ENCODE measurements at places on chromosomes 3 and 15.

DNA sequence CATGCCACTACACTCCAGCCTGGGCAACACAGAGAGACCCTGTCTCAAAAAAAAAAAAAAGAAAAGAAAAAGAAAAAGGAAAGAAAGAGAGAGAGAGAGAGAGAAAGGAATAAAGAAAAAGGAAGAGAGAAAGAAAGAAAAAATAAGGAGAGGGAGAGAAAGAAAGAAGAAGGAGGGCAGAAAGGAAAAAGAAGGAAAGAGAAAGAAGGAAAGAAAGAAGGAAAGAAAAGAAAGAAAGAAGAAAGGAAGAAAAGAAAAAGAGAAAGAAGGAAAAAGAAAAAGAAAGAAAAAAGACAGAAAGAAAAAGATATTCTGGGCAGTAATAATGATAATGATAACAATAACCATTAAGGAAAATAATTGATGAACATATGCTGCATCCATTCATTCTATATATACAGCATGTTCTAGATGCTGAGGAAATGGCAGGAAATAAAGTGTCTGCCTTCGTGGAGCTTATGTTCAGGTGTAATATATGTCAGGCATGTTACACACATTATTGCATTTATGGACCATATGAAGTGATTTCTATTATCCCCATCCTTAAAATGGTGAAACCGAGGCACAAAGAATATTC lies 37.4 kb upstream of the MAGEF1 start:
- DNase-seq: no peak

DNA sequence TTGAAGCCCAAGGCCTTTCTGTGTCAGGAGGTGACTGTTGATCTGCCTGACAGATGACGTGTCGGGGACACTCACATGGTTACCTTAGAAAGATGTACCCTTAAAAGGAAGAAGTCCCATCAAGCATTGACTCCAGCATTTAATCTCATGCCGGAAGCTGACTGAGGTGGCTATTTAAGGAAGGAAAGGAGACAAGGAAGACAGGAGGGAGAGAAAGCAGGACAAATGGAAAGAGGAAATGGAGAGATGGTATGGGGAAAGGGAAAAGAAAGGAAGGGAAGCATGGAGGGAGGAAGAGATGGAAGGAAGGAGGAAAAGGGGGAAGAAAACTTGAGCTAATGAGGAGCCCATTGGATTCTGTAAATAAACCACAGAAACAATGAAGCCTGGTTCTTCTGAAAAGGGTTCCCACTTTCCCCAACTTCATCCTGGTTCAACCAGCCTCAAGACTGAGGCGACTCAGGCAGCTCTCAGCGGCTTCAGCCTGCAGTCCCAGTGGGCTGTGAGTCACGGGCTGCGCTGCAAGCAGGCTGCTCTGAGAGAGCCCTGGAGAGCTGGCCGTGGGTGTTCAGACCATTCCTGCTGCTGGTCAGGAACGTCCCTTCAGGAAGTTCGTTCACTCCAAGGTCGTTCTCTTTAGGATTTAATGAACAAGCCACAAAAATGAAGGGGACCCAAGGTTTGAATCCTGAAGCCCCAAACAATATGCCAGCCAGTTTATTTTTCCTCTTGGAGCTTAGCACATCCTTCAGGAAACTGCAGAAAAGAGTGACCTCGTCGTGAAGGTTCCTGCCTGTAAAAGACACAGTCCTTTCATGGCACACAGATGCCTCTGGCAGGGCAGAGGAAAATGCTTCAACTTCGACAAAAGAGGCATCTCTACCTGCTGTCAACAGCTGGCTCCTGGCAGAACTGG lies 69.6 kb upstream of the THBS1 start:
- no peak for DNase-seq

GRCh38 chr15:100114100-100114499 lies 227.7 kb downstream of the ADAMTS17 start:
- no peak for DNase-seq

- DNase-seq: no peak
These were observed 27.8 kb upstream of the FLNB start for GRCh38 chr3:57980416-57980815.

DNA sequence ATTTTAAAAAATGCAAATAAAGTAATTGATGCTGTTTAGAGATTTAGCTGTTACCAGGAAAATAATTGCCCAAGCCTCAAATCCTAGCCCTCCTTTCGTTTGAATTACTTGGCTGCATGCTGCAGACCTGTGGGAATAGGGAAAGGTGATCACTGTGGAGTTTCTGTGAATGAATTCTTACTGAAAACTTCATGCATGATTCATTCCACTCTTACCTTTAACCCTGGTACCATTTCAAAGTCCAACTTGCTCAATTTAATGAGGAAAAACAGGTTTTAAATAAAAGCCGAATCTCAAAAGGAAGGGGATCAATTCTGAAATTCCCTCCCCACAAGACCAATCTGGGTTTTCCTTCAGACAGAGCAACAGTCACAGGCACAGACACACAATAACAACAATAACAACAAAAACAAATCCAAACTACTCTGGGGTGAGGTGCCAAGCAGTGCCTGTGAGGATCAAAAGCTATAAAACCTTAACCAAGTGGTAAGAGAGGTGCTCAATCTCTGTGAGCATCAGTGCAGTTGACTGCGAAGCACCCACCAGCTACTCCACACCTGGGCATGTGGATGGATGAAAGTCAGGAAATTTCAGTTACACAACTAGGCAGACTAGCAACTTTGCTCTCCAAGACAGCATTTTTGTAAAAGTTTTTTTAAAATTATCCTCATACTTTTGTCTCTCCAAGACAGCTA lies 200.8 kb downstream of the CNTN3 start:
- DNase-seq: no peak

DNA sequence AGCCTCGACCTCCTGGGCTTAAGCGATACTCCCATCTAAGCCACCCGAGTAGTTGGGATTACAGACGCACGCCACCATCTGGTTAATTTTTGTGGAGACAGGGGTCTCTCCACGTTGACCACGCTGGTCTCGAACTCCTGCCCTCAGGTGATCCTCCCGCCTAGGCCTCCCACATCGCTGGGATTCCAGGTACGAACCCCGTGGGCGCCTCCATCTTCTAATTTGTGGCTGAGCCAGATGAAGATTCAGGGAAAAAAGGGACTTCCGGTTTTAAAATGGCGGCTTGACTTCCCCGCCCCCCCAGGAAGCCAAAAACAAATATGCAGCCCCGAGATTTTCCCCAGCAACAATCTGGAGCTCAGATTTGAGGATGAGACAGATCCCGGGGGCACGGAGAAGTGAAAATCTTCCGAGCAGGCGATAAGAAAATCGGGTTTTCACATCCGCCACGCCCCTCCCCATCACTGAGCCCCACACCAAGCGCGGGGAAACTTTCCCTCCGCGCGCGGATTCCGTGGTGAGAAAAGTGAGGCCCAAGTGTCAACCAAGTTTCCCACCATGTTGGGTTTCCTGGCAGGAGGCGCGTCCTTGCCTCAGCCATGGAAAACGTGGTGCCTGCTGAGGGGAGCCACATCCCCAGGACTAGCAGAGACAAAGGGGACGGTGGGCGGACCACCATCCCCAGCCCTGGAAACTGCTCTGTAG lies 15.4 kb downstream of the CHST14 start:
- DNase-seq: no peak

- no peak for DNase-seq
These were observed 436.3 kb upstream of the CBLB start for GRCh38 chr3:106305127-106305526.

- DNase-seq: no peak
These were observed 5.5 kb downstream of the CSRNP1 start for GRCh38 chr3:39147711-39148434.

DNA sequence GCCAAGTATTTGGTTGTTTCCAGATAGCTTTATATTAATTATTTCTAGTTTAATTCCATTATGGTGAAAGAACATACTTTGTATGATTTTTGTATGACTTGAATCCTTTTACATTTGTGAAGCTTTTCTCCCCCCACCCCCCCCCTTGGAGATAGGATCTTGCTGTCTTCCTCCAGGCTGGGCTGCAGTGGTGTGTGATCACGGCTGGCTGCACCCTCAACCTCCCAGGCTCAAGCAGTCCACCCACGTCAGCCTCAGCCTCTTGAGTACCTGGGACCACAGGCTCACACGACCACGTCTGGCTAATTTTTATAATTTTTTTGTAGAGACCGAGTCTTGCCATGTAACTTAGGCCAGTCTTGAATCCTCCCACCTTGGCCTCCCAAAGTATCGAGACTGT lies 29.5 kb downstream of the ARL8B start:
- DNase-seq: no peak

- no peak for DNase-seq
These were observed 93.4 kb downstream of the PEX5L start for GRCh38 chr3:179943117-179943880.

DNA sequence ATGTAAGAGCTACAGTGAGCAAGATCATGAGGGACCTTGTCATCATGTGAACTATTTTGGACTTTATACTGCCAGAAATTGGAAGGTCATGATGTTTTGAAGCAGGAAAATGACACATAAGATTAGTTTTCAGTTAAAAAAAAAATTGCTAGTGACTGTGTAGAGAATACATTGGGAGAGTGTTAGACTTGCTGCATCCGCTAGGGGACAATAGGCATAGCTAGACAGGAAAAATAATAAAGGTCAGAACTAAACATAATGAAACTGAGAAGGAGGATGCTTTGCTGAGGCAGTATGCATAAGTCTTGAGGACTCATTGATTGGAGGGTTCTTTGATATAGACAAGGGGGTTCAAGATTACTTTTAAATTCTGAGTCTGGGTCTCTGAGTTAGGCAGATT lies 275.8 kb upstream of the KCNH8 start:
- DNase-seq: no peak

DNA sequence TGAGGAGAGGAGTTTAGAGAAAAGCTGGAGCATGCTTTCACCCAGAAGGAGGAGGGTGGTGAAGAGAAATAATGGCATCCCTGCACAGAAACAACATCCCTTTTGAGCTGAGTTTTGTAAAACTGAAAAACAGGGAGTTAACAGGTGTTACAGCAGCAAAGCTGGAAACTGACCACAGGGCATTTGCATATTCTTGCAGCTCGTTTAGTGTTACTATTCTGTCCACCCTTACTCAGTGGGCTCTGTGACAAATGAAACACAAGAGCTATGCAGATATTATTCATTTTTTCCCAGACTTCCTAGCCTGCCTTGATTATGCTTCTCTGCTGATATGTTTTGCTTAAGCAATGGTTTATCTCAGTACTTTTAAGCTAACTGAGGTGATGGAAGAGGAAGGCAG lies 272.0 kb downstream of the NEK10 start:
- no peak for DNase-seq

GRCh38 chr3:134251731-134252391 lies 1.2 kb upstream of the RYK start:
- peak; percentile 7 for DNase-seq

DNA sequence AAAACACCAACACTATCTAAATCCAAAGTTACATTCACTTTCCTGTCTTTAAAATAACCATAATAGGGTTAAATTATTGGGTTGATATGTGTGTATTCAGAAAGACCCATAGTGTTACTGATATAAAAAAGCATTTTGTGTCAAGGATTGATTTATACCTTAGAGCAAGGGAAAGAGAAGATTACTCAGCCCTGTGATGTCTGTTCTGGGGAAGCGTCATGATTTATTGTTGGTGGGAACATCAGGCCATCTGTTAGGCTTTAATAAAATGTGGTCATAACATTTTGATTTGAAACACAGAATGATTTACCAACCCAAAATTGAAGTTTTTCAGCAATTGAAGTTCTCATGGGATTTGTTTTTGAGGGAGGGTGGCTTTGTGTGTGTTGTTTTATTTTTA lies 33.2 kb downstream of the SIDT1 start:
- no peak for DNase-seq

DNA sequence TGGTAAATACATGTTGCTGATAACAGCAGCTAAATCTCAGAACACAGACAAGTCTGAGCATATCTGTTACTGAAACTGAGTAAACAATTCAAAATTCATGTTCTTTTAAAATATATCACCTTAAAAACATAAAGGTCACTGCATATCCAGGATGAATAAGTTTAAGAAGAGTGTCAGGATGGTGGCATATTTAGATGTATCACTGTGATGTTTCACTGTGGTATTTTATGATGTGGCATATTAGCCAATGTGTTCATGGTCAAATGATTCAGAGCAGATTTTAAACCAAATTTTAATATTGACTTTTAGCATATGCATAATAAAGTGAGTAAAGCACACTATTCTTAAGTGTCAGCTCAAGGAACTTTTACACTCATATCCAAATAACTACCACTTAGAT lies 346.4 kb upstream of the DPPA4 start:
- DNase-seq: no peak

DNA sequence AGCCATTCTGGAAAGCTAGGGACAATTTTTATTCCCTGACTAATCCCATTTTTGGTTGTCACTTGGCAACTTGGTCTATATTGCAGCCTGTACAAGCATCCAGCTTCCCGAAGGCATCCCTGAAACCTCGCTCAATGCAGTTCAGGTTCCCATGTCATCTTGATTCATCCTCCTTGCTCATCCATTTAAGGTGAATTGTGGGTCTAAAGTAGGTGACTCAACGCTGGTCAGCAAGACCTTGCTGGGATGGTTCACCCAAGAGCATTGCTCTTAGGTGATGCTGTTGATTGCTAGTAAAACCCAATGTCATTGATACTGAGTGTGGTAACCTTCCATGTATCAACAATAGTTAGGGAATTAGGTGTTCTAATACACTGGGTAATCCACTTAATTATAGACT lies 13.1 kb upstream of the RAB8B start:
- no peak for DNase-seq

DNA sequence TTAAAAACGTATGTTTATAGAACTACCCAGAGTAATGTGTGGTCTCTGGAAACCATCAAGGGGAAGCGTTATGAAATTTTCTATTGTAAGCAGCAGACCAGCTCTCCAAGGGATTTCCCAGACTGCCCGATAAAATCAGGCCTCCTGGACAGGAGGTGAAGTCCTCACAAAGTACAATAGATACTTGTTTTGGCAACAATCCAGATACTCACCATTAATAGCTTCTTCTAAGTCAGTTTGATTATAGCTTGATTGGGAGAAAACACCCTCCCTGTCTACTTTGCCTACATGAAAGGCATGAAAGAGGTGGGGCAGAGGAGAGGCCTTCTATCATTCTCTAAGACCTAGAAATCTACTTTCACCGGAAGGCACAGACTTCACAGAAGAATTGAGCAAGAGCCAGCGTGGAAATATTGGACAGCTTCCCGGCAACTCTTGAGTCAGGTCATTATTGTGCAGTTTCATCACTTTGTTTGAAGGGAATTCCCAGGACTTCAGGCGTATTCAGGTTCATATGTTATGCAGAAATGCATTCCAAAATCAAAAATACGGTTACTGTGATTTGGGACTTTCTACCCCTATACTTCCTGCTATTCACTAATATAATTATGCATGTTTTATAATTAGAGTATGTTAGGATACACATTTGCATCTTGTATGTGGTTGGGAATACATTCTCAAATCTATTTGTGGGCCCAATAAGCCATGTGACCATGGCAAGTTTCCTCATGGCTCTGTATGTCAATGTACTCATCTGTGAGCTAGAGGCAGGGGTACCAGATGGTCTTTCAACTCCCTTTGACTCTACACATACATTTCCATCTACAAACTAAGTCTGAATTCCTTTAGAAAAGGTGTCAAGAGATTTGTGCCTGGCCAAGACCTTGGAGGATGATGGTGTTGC lies 103.5 kb downstream of the CD47 start:
- no peak for DNase-seq

- DNase-seq: no peak
These were observed 3.8 kb upstream of the GABPB1 start for GRCh38 chr15:50358845-50359244.
